Activated CD4-positive, alpha-beta T cell treated with anti-CD3 and anti-CD28 coated beads, Interleukin-2, amount 50 U/mL, for 16 hours (primary cell): ENCODE measurements at places on chromosomes 3 and 15.

DNA sequence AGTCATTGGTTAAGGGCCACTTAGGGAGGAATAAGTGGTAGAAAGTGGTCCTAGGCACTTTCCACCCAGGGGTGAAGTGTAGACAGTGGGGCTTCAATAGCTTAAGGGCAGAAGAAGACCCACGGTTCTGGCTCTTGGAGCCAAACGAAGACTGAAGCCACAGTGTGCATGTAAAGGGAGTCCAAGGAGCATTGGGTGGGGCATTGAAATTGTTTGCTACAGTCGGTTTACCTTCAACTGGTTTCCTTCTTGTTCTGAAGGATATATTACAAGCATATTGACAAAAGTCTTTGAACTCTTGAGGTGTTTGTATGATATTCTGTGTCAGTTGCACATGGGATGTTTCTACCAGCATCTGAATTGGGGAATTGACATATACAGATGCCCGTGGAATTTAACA is 166.5 kb upstream of the CTDSPL start:
- no peak for DNase-seq

DNA sequence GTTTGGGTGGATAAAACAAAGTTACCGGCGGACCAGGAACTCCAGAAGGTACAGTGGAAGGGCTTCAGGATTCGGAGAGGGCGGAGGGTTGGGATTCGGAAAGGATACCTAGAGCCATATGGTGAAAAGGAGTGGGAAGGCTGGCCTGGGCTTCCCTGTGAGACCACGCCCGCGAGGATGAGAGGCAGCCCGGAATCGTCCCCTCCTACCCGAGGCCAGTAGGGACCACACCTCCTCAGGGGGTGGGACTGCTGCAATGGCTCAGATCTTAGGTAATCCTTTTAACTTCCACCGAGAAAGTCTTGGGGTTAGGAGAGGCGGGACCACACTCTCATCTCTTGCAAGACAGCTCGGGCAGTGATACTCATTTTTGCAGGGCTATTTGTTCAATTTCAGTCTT is 511.3 kb downstream of the OCA2 start:
- no peak for DNase-seq

GRCh38 chr3:140363801-140364200 is 314.1 kb upstream of the TRIM42 start:
- DNase-seq: no peak

DNA sequence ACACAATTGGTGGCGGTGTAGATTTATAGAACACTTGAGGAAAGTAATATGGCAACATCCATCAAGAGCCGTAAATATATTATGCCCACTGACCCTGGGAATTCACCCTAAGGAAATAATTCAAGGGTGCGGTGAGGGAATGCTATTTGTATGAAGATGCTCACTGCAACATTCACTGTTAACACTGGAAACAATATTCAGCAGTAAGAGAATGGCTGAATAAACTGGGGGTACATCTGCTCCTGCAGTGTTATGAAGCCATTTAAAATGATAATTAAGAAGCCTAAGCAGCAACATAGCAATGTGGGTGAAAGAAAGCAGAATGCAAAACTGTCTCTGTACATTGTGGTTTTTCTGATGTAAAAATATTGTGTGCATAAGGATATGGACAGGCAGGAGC is 87.6 kb downstream of the RAB11A start:
- DNase-seq: no peak

GRCh38 chr15:28900041-28900891 is 14.5 kb downstream of the APBA2 start:
- no peak for DNase-seq

- no peak for DNase-seq
These were observed 260.0 kb upstream of the ZNF385D start for GRCh38 chr3:22010997-22011396.

DNA sequence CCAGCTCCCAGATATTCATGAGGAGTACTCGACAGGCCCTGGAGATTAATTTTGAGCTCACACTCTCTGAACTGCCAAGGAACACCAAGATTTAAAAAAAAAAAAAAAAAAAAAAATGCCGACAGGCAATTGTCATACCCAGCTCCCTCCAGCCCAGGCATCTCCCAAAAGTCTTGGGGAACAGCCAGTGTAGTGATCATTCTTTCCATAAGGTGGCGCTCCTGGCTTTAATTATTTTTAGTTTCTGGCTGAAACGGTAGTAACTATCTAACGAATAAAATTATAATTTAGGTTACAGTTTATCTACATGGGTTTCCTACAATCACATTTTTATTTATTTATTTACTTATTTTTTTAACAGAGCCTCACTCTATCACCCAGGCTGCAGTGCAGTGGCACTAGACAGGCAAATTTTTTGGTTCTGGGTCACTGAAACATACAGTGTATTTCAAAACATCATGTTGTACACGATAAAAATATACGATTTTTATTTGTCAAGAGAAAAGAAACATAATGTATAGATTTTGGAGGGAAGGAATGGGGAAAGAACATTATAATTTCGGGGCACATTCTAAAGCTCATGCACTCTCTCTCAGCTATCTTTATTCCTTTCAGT is 157.3 kb downstream of the ADAMTS9 start:
- DNase-seq: peak; percentile 30

DNA sequence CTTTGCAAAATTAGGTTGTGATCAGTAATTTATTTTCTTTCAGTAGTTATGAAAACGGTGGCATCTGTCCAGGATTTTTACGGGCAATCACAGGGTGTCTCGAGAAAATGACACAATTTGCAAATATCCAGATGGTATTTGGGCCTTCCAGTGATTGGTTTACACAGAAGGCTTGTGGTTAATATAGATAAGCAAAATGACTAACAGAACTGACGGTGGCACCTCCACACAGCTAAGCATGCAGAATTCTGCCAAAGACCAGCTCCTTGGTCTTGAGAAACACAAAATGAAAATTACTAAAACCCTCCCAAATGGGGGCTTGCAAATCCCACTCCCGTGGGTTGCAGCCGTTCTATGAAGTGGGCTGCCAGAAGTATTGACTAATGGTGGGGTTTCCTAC is 5.5 kb downstream of the ARHGEF3 start:
- DNase-seq: peak; percentile 44

GRCh38 chr3:43872901-43873300 is 182.2 kb downstream of the ABHD5 start:
- DNase-seq: no peak

DNA sequence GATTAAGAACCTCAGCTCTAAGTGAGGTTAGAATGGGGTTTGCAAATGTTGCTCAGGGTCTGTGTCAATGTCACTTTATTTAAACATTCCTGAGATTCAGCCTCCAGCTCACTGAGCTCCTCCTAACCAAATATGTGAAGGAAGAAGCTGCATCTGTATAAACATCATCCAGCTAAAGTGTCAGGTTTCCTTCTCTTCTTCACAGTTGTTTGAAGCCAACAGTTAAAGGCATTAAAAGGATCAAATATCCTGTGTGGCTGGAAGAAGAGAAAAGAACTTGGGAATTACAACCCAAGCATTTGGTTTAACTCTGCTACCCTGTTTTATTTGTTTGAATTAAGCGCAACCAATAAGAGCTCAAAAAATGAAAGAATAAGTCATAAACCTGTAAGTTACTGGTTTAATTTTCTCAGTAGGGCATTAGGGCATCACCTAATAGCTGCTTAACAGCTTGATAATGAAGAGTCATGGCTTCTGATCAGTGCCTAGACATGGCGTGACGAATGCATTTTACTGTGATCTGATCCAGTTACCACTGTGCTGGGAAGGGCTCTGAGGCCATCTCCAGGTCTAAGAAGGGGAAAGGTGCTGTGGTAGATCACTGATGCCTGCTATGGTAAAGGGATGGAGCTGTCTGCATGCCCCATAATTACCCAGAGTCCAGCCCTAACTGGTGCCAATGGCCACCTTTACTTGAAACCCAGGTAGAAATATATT is 165.7 kb upstream of the TSC22D2 start:
- DNase-seq: no peak

DNA sequence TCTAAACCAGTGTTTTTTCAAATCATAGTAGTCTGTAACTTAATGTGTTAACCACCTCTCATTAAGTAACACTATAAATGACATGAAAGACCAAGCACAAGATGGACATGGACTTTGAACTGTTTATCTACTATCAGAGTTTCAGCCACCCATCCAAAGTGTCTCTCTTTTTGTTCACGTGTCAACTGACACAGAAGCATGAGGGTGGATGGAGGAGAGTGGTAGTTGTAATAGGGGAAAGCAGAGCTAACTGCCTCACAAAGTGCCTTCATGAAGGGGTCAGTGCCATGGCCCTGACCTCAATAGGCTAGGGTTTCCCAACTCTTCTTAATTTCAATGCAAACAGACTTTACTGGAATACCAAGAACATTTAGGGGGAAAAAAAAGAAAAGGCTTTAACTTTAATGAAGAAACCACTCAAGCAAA is 32.1 kb upstream of the TRPM7 start:
- no peak for DNase-seq

DNA sequence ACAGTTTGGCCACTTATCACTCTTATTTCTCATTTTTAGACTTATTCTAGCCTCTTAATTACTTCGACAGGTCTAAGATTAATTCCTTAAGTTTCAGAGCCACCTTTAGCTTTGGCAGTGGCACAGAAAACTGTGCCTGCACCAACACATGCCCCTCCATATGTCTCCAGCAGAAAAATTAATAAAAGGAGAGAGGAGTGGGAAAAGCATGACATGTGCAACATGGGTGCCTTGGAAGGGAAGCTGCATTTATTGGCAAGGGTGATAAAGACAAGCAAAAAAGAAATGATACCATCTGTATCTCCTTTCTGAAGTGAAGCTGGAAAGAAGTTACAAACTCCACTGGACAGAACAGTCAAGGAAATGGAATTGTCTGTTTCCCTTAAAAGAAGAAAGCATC is 121.7 kb upstream of the CFAP20DC start:
- DNase-seq: no peak

DNA sequence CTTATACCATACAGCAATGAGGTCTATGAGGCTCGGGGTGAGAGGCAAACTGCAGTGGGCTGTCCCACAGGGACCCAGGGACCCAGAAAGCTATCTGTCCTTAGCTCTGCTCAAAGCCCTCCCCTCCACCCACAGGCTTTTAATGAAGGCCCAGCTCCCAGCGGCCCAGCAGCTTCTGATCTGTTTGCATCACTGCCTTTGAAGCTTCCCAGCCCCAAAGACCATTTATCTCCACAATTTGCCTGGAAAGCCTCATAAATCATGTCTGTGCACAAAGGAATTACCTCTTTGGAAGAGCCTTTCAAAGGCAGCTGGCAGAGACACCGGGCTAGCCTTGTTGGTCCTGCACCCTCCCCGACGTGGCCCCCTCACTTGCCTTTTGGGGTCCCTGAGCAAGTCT is 123.9 kb downstream of the RAB11A start:
- DNase-seq: no peak

- DNase-seq: no peak
These were observed 17.9 kb downstream of the DNAH1 start for GRCh38 chr3:52333869-52334557.
